ENCODE measurements at places on chromosomes 6 and 20. TPM values are rescaled to one million over a fixed set of nuclear protein-coding genes. Genes with fewer than 3 reads are reported as not detected.

DNA sequence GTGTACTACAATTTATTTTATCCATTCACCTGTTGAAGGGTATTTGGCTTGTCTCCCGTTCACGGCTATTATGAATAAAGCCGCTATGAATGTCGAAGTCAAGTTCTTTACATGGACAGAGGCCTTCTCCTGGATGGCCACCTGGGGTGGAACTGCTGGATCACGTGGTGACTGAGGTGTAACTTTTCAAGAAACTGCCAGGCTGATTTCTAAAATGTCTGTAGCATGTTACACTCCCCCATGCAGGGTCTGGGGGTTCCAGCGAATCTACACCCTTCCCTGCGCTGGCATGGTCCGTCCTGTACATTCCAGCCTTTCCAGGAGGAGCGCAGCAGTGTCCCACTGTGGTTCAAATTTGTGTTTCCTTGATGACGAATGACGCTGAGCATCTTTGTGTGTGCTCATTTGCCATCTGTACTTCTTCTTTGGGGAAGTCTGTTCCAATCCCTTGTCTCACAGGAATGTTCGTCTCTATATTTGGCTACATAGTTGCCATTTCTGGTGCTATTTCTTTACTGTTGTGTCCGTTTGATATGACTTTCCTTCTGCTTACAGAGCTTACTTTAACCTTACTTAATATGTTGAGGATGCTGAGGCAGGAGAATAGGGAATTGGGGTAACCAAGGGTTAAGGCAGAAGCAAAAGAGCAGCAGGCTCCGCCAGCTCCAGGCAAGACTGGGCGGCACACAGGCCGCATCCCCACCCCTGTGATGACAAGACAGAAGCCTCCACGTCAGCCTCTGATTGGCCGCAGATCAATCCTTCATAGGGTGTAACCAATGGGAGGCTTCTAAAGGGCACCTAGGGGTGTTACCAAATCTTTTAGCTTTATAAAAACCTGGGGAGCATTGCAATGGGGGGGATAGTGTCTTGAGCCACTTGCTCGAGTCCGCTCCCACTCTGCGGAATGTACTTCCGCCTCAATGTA is 106.6 kb downstream of the TAF4 start:
- DNase-seq: no peak

- DNase-seq: no peak
These were observed 121.7 kb upstream of the TNFAIP3 start for GRCh38 chr6:137745321-137745720.

GRCh38 chr20:22403632-22404361 is 180.6 kb downstream of the FOXA2 start:
- no peak for DNase-seq

- DNase-seq: no peak
These were observed 33.4 kb downstream of the TGM2 start for GRCh38 chr20:38131588-38132121.

DNA sequence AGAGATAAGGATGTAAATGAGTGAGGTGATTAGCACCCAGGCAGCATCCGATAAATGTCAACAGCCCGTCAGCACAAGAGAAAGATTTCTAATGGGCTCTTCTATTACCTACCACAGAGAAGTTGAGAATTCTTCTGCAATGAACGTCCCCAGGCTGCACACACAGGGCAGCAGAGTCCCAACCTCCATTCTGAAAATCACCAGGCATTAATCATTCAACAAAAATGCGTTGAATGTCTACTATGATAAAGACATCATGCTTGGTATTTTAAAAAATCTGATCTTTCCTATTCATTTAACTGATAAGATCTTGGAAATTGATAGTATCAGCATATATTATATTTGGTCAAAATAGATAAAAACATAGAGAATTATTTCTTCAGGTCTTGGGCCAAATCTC is 59.5 kb upstream of the VGLL2 start:
- DNase-seq: no peak

- DNase-seq: peak; percentile 49
These were observed 51.5 kb upstream of the TRIM26 start for GRCh38 chr6:30264743-30265142.

- DNase-seq: no peak
These were observed 33.4 kb downstream of the PRDM1 start for GRCh38 chr6:106119546-106119945.

GRCh38 chr6:139446138-139446715 is 71.8 kb upstream of the CITED2 start:
- no peak for DNase-seq

DNA sequence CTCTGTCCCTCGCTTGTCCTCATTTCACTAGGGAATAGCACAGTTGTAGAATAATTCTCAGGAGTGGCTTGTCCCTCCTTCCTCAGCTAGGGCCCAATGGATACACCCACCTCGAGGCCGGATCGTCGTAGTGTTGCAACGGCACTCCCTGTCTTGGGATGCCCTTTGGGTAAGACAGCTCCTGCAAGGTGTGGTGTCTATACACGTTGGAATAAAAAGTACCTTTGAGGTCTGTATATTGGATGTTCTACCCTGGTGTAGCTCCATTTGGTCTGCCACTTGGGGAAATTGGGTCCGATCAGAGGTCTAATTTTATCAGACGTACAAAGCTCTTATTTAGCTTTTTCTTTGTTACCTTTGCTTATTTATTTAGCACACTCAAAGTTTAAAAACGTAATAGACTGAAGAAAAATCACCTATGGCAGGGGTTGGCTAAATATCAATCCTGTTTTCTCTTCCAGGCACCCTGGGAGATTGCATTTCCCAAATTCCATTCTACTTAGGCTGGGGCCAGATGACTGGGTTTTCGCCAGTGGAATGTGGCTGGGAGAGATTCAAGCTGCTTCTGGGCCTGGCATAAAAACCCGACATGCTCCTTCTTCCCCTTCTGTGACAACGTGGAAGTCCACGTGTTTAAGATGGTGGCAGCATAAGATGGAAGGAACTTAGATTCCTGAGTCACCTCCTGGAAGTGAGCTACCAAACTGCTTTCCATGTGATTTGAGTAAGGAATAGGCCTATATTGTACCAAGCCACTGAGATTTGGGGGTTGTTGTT is 82.3 kb upstream of the CD83 start:
- DNase-seq: peak; percentile 96

Gene CFB
- polyA plus RNA-seq: 6.1 TPM

Gene SAMD10
- polyA plus RNA-seq: 4.1 TPM

All from IMR-90 (cell line).